ENCODE measurements at places on chromosomes 6 and 20.

DNA sequence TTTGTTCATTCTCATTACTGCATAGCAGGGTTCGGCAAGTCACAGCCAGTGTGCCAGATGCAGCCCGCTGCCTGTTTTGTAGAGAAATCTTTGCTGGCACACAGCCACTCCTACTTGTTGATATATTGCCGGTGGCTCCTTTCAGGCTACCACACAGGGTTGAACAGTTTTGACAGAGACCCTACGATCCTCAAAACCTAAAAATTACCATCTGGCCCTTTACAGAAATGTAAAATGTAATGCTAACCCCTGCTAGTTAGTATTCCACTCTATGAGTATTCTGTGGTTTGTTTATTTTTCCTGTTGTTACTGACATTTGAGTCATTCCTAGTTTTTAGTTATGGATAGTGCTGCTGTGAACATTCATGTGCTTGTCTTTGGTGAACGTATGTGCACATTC lies 11.5 kb downstream of the DHX35 start:
- no peak for DNase-seq

- no peak for DNase-seq
Observed at GRCh38 chr6:22149501-22150367, 147.1 kb downstream of the PRL start.

DNA sequence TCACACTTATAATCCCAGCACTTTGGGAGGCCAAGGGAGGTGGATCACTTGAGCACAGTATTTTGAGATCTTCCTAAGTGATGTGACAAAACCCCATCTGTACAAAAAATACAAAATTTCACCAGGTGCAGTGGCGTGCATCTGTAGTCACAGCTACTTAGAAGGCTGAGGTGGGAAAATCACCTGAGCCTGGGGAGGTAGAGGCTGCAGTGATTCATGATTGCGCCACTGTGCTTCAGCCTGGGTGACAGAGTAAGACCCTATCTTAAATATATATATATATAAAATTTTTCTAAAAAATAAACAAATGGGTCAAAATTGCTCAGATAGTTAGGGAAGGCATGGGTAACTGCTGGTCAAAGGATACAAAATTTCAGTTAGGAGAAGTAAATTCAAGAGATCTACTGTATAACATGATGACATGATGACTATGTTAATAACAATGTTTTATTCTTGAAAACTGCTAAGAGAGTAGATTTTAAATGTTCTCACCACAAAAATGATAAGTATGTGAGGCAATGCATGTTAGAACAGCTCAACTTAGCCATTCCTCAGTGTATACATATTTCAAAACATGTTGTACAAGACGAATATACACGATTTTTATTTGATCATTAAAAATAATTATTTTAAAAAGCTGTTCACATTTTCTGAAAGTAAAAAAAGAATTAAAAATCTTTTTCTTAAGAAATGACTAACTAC lies 24.4 kb downstream of the TBC1D32 start:
- no peak for DNase-seq

GRCh38 chr6:92122746-92123145 lies 1296.6 kb downstream of the EPHA7 start:
- no peak for DNase-seq

DNA sequence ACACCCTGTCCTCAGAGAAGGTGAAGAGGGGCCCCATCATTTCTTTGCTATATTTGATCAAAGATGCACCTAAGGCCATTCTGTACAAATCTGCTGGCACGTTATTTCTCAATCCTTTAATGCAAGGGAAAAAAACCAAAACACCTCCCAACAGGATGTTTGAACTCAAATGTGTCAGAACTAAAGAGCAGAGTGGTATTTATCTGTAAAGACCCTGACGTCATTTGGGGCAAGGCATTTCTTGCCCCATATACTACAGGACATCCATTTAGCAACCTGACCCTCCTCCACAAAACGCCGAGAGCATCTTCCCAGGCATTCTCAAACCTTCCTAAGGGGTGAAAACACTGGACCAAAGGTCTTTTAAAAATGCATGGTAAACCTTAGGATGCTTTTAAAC lies 50.8 kb downstream of the ZMYND8 start:
- DNase-seq: no peak

GRCh38 chr6:69527921-69528476 lies 268.8 kb downstream of the LMBRD1 start:
- DNase-seq: no peak

GRCh38 chr20:33540427-33540826 lies 50.5 kb downstream of the CBFA2T2 start:
- no peak for DNase-seq

- DNase-seq: no peak
Observed at GRCh38 chr6:125302840-125303511, 1.2 kb upstream of the HDDC2 start.

- no peak for DNase-seq
Observed at GRCh38 chr6:56889492-56889891, 65.4 kb upstream of the BEND6 start.

- no peak for DNase-seq
Observed at GRCh38 chr6:40910260-40910893, 128.6 kb downstream of the UNC5CL start.

DNA sequence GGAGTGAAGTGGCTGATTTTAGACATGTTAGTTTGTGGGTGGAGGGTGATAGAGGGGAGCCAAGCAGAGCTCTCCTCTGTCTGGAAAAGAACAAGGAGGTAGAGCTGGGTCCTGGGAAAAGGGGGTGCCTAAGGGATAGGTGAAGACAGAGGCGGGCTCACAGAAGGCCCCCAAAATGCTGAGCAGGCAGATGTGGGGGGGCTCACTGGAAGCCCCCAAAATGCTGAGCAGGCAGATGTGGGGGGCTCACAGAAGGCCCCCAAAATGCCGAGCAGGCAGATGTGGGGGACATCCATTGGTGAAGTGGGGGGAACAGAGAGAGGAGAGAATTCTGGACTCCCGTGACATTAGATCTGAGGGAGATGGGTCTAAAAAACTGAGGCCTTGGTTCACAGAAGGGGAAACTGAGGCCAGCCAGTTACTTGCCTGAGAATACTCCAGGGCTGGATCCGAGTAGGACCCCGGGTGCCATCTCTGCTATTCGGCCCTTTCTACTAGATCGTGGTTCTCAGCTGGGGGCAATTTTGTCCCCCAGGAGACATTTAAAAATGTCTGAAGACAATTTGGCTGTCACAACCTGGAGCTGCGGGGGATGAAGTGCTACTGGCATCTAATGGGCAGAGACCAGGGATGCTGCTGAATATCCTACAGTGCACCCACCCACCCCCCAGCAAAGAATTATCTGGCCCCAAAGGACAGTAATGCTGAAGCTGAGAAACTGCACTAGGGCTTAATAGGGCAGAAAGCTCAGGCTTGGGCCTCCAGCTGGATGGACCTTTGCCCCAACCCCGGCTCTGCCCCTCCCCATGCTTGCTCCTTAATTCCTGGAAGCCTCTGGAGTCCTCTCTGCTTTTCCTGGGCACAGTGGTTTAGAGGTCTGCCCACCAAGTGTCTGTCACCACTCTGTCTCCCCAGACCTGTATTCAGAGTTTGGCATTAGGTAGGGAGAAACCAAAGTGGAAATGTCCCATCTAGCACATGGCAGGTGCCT lies 2.1 kb downstream of the LPIN3 start:
- DNase-seq: no peak

- DNase-seq: no peak
Observed at GRCh38 chr6:93105907-93106306, 313.5 kb downstream of the EPHA7 start.

- no peak for DNase-seq
Observed at GRCh38 chr6:34528996-34529664, 27.0 kb downstream of the SPDEF start.

DNA sequence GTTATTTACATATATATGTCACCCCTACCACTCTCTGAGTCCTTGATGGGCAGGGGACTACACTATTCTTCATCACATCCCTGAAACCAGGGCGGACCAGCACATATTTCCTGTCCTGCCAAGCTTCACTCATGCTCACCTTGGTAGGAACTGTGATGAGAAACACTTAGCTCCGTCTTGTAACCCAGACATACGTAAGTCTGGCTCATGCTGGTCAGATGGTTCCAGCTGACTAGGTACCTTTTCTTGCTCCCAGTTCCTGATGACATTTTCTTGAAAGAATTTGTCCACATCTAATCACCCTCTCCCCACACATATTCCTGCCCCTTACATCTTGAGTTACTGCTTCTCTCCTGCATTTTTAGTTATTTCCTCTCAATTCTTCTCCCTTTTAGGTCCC lies 122.2 kb upstream of the MYLIP start:
- DNase-seq: no peak

DNA sequence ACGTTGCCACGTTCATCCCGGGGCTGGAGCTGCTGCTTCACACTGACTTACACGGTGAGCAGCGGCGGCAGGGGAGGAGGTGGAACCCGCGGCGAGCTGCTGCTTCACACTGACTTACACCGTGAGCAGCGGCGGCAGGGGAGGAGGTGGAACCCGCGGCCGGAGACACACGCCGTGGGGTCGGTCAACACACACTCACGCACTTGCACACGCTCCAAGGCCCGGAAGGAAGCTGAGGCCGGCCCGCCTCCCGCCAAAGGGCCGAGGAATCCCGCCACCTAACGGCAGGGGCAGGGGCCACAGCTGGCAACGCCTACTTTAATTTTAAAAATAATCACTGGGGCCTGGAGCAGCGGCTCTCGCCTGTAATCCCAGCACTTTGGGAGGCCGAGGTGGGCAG lies 94.4 kb upstream of the FOXC1 start:
- DNase-seq: no peak

DNA sequence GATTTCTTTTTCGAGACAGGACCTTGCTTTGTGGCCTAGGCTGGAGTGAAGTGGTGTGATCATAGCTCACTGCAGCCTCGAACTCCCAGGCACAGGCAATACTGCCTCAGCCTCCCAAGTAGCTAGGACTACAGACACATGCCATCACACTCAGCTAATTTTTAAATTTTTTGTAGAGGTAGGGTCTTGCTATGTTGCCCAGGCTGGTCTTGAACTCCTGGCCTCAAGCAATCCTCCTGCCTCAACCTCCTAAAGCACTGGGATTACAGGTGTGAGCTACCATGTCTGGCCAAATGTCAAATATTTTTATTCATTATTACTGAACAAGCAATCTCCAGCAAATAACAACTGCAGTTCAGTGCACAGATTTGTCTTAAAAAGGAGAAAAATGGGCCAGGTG lies 131.7 kb upstream of the IFNGR1 start:
- DNase-seq: no peak

- no peak for DNase-seq
Observed at GRCh38 chr6:100203400-100203799, 209.4 kb upstream of the MCHR2 start.
